Right lobe of liver (tissue), 6 donors: ENCODE measurements at places on chromosomes 16 and 17. TPM values are rescaled to one million over a fixed set of nuclear protein-coding genes. Genes with fewer than 3 reads are reported as not detected.

SLC35G6 gene
- total RNA-seq: not detected

- H3K4me1 ChIP-seq: no peaks in the 10 kb centered on the region
- no peaks in the 10 kb centered on the region for H3K36me3 ChIP-seq
- no peak overlapping the region for H3K27ac ChIP-seq
- H3K27me3 ChIP-seq: no peaks in the 10 kb centered on the region
Measured at GRCh38 chr16:65196420-65197075, 74.7 kb upstream of the CDH11 start.

DNA sequence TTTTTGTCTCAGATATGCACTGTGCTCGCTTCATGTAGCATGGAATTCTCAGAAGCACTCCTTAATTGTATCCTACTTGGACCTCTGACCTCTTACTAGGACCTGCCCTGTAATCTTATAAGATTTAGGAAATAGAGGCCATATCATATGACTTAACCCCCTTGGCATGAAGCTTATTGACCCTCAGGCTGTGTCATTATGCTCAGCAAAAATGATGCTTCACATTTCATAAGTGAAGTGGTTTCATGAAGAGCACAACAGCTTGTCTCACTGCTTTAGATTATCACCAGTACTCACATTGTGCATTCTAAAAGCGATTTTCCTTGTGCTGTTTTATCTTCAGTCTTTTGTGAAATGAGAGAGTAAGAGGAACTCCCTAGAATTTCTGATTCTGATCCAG, 6.4 kb downstream of the PHKB start:
- DNase-seq: no peak
- H3K4me1 ChIP-seq: no peaks in the 10 kb centered on the region
- H3K27me3 ChIP-seq: no peaks in the 10 kb centered on the region
- no peak overlapping the region for H3K27ac ChIP-seq
- no peaks in the 10 kb centered on the region for H3K36me3 ChIP-seq

GRB7 gene
- total RNA-seq: 2.5 TPM

IKZF3 gene
- 1.4 TPM for total RNA-seq

DNA sequence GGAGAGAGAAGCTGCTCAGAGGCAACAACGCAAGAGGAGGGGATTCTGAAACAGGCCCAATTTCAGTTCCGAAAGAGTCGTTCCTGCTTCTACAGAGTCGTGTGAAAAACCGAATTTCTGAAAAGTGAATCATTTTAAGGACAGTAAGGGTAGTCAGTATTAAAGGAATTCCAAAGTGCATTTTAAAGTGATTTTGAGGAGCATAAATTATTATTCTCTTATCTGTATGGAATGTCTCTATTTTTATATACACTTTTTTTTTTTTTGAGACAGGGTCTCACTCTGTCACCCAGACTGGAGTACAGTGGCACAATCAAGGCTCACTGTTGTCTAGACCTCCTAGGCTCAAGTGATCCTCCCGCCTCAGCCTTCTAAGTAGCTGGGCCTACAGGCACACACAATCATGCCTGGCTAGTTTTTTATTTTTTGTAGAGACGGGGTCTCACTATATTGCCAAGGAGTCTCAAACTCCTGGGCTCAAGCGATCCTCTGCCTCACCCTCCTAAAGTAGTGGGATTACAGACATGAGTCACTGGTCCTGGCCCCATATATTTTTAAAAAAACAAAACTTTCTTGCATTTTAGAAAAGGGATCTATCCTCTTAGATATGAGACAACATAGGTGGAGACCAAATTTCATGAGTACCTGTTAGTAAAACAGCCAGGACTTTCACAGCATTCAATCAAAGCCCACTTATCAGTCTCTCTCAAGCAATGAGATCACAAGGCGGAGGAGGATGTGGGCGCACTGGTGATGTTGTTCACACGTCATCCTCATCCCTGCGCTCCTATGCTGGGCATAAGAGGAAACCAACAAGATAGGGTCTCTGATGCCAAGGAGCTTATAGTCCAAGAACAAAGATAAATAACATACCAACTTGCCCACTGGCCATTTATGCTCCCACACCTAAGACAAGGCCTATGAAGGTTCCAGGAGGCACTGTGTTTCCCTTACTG, 53.2 kb downstream of the SMG6 start:
- no peaks in the 10 kb centered on the region for H3K36me3 ChIP-seq
- no peaks in the 10 kb centered on the region for H3K27me3 ChIP-seq
- H3K4me1 ChIP-seq: no peaks in the 10 kb centered on the region
- no peak overlapping the region for H3K4me3 ChIP-seq

DNA sequence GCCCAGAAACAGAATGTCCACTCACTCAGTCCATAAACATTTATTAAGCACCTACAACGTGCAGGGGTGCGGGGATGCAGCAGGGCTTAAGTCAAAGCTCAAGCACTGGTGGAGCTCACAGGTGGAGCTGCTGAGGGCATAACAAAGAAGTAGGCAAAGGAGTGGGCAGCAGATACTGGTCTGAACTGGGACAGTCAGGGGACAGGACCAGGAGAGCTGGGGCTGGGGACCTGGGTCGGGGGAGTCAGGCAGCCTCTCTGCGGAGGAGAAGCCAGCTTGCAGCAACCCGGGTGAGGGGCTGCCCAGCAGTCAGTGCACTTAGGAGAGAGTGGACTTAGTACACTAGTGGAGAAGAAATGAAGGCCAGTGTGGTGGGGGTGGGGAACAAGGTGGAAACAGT, 10.0 kb upstream of the TNFRSF13B start:
- H3K36me3 ChIP-seq: no peaks in the 10 kb centered on the region
- H3K4me3 ChIP-seq: no peak overlapping the region
- no peak overlapping the region for H3K27ac ChIP-seq
- no peaks in the 10 kb centered on the region for H3K4me1 ChIP-seq
- no peaks in the 10 kb centered on the region for H3K27me3 ChIP-seq

DNAH17 gene
- not detected for total RNA-seq

GRCh38 chr17:50260501-50260911, 13.8 kb upstream of the TMEM92 start:
- no peaks in the 10 kb centered on the region for H3K27me3 ChIP-seq
- H3K4me3 ChIP-seq: no peak overlapping the region
- no peak for DNase-seq

GRCh38 chr17:34236281-34236892, 18.7 kb upstream of the CCL2 start:
- DNase-seq: no peak
- H3K27me3 ChIP-seq: no peaks in the 10 kb centered on the region
- H3K4me1 ChIP-seq: no peaks in the 10 kb centered on the region
- no peak overlapping the region for H3K27ac ChIP-seq
- no peak overlapping the region for H3K4me3 ChIP-seq
- no peaks in the 10 kb centered on the region for H3K36me3 ChIP-seq

DNA sequence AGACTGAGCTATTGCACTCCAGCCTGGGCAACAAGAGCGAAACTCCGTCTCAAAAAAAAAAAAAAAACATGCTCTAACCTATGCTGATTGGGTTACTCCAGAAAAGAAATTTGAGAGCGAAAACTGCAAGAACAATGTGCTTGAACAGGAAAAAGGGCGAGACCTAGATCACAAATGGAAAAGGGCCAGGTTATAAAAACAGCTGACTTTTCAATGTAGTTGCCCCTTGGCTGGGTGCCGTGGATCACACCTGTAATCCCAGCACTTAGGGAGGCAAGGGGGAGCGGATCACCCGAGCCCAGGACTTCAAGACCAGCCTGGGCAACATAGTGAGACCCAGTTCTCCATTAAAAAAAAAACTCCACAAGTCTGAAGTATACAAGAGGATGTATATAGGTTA, 48.8 kb downstream of the MRM3 start:
- H3K36me3 ChIP-seq: no peaks in the 10 kb centered on the region
- no peaks in the 10 kb centered on the region for H3K27me3 ChIP-seq
- H3K4me3 ChIP-seq: no peak overlapping the region
- no peak for DNase-seq

- no peaks in the 10 kb centered on the region for H3K4me1 ChIP-seq
- DNase-seq: no peak
- no peak overlapping the region for H3K27ac ChIP-seq
- peaks cover 7% of the 10 kb centered on the region for H3K27me3 ChIP-seq
- no peak overlapping the region for H3K4me3 ChIP-seq
Measured at GRCh38 chr17:63474174-63474573, 2.7 kb upstream of the ACE start.

DNA sequence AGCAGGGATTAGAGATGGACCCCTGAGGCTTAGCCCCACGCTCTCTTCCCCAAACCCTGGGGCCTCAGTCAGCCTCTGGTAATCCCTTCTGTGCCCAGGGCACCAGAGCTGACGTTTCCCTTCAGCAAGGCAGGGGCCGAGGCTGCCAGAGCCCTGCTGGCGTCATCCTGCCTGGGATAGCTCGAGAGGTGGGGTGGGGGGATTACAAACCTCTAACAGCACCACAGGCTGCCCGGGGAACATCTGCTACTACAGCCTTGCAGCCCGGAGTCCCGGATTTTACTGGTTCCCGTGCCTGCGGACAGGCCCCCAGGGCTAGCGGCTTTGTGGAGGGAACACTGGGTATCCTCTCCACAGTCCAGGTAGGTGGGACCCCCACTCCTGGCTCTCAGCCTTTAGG, at the start of gene AANAT:
TSS of gene AANAT (plus strand) at position 238 of the 400 bp plus-strand sequence. CDS start 1,144 bp downstream, outside the sequence.
- no peak within 1 kb of the TSS for H3K27ac ChIP-seq
- no peak within 1 kb of the TSS for H3K4me3 ChIP-seq
- H3K27me3 ChIP-seq: no peaks in the 10 kb centered on the region
- H3K36me3 ChIP-seq: no peaks in the 10 kb centered on the region
- DNase-seq: peak; percentile 41

ABCC12 gene
- total RNA-seq: 0.07 TPM

DNA sequence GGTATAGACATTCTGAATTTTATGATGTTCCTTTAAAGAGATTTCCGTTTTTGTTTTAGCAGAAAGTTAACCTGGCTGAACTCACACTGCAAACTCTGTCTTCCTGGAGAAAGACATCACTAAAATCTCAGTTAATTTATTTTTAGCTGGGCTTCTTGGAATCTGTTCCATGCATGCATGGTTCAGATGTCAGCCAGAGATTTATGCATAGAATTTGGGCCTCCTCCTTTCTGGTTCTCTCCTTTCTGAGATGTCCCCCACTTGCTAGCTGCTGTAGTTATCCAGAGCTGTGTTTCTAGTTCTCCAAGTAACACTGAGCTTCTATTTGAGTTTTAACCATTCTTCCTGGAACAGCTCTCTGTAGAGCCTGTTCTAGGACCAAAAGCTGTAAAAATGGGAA, 77.3 kb upstream of the TANC2 start:
- no peaks in the 10 kb centered on the region for H3K4me1 ChIP-seq
- no peak overlapping the region for H3K4me3 ChIP-seq
- H3K36me3 ChIP-seq: no peaks in the 10 kb centered on the region
- no peak for DNase-seq

PPL gene
- total RNA-seq: 6.9 TPM

GRCh38 chr17:9158544-9159452, 137.5 kb downstream of the NTN1 start:
- no peak for DNase-seq
- no peak overlapping the region for H3K27ac ChIP-seq
- no peaks in the 10 kb centered on the region for H3K36me3 ChIP-seq
- H3K4me3 ChIP-seq: no peak overlapping the region
- no peaks in the 10 kb centered on the region for H3K27me3 ChIP-seq

GRCh38 chr16:54446639-54447038, 160.1 kb upstream of the IRX3 start:
- no peak overlapping the region for H3K4me3 ChIP-seq
- no peaks in the 10 kb centered on the region for H3K36me3 ChIP-seq
- H3K27me3 ChIP-seq: no peaks in the 10 kb centered on the region

- no peak for DNase-seq
- H3K36me3 ChIP-seq: no peaks in the 10 kb centered on the region
- H3K27me3 ChIP-seq: no peaks in the 10 kb centered on the region
- H3K4me1 ChIP-seq: no peaks in the 10 kb centered on the region
- no peak overlapping the region for H3K27ac ChIP-seq
- no peak overlapping the region for H3K4me3 ChIP-seq
Measured at GRCh38 chr17:49486012-49486641, 9.0 kb upstream of the NGFR start.

GRCh38 chr17:27218041-27218440, 75.9 kb upstream of the WSB1 start:
- no peaks in the 10 kb centered on the region for H3K27me3 ChIP-seq
- DNase-seq: no peak
- H3K27ac ChIP-seq: no peak overlapping the region
- H3K4me3 ChIP-seq: no peak overlapping the region
- no peaks in the 10 kb centered on the region for H3K36me3 ChIP-seq

DNA sequence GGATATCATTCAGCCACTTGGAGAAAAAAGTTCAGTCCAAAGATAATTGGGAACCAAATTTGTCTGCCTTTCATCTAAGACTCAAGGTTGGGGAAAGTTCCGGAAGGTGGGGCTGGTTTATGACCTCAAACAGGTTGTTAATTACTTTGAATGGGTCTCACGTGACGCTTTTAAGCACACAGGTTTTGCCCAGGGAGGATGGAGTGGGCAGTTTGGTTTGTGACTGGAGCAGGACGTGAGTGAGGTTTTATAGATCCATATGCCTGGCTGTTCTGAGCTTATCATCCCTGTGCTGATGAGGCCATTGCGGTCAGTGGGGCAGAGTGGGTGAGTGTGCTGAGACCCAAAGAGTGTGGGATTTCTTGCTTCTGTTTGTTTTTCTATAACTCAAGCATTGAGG, 38.7 kb upstream of the GPRC5B start:
- no peaks in the 10 kb centered on the region for H3K36me3 ChIP-seq
- no peak overlapping the region for H3K4me3 ChIP-seq

DNA sequence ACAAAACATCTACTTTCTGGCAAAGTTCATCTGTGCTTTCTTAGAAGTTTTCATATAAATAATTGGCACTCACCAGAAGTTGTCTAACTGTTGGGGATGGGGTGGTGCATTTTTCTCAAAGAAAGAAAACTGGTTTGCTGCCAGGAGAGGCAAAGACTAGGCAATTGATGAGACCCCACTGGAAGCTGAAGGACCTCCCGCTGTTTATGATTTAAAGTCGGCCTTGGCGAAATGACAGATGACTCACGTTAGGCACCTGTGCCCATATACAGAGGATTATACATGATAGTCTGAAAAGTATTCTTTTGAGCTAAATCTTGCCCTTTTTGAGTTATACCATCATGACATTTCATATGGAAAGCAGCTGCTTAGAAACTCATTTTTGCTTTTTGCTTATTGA, 193.0 kb upstream of the ZFHX3 start:
- H3K27me3 ChIP-seq: no peaks in the 10 kb centered on the region
- no peaks in the 10 kb centered on the region for H3K4me1 ChIP-seq
- H3K36me3 ChIP-seq: no peaks in the 10 kb centered on the region
- no peak for DNase-seq

CRHR1 gene
- not detected for total RNA-seq

DNA sequence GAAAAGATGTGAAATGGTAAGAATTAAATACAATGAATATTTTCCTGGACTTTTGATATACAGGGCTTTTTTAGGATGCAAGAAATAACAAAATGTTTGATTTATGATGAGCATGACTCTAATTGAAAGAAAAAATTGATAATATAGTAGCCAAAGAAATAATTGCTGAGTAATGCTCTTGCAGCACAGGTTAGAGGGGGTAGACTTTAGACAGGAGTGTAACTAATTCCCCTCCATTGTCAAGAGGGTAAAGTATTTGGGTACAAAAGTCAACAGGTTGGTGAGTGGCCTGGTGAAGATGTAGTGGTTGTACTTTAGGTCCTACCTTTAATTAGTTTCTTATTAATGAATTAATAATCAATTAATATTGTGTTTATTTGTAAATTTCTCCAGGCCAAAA, 912.3 kb downstream of the KCNJ2 start:
- H3K27ac ChIP-seq: no peak overlapping the region
- H3K36me3 ChIP-seq: no peaks in the 10 kb centered on the region
- H3K4me3 ChIP-seq: no peak overlapping the region
- no peak for DNase-seq
- no peaks in the 10 kb centered on the region for H3K27me3 ChIP-seq

IRX3 gene
- total RNA-seq: 1.3 TPM
